ENCODE measurements at places on chromosomes 4 and X.

GRCh38 chr4:111943796-111944203 lies 201.5 kb upstream of the FAM241A start:
- DNase-seq: no peak

- DNase-seq: no peak
These were observed 15.3 kb downstream of the PARM1 start for GRCh38 chr4:74948236-74948635.

DNA sequence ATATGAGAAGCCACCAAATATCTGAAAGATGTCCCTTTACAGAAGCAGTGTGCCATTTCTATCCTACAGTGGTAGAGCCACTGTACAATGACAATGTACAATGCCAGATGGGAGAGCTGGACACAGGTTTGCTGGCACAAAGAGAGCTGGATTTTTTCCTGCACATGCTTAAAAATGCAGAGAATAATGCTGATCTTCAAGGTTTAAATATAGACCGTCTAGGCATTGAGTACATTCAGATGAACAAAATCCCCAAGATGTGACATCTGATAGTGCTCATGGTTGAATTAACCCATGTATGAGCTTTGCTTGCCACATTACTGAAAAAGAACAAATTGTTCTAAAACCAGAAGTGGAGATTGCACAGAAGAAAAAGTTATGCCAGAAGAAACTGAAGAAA lies 11.7 kb downstream of the ADGRL3 start:
- no peak for DNase-seq

DNA sequence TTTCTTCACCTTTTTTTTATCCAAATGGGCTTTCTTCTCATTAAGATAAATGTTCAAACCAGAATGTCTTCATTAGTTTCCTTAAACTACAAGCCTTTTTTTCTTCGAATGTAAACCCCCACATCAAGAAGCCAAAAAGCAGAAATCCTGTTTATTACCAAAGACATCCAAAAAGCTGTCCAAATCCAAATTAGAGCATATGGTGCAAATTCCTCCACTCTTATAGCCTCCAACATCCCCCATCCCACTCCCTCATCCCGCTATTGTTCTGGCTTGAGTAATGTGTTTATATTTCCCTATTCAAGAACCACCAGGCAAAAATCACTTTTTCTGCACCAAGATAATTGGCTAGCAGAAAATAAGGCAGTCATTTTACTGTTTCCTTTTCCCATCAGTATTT lies 315.1 kb upstream of the ADGRL3 start:
- no peak for DNase-seq

DNA sequence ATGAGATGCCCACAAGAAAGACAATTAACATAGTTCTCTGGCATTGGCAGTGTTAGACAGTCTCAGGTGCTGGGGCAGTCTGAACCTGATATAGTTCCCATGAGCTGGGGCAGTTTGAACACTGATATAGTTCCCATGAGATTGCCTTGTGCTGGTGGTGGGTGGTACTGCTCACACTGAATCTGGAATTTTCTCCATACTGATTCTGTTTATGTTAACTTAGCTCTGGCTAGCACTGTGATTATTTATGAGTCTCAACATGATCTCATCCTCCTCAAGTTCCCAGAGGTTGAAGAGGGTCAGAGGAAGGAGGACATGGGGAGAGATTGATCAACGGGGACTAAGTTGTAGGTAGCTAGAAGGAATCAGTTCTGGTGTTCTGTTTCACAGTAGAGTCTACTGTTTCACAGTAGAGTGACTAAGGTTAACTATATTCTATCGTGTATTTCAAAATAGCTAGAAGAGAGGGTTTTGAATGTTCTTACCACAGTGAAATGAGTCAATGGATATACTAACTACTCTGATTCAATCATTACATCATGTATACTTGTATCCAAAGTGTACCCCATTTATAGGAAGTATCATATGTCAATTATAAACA lies 379.9 kb downstream of the ADAM29 start:
- peak; percentile 21 for DNase-seq

DNA sequence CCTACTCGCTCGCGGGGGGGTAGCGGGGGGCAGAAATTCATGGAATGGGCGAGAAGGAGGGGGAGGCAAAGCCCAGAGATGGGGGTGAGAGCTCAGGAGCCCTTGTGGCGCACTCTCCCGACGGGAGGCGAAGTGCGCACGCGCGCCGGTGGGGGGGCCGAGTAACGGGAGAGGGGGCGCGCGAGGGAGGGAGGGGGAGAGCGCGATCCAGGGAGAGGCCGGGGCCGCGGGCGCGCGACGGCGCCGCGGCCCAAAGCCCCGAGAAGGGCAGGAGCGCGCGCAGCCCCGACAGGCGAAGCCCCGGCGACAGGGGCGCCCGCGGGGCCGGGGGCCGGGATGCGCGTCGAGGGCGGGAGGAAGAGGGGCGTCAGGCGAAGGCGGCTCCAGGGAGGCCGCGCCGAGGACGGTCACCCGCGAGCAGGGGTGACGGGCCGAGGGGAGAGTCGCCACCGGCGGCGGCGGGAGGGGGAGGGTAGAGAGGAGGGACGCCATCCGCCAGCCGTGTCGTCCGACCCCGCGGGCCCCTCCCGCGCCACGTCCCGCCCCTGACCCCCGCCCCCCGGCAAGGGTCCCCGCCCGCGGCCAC lies 421 bp downstream of the MECP2 start:
- no peak for DNase-seq

DNA sequence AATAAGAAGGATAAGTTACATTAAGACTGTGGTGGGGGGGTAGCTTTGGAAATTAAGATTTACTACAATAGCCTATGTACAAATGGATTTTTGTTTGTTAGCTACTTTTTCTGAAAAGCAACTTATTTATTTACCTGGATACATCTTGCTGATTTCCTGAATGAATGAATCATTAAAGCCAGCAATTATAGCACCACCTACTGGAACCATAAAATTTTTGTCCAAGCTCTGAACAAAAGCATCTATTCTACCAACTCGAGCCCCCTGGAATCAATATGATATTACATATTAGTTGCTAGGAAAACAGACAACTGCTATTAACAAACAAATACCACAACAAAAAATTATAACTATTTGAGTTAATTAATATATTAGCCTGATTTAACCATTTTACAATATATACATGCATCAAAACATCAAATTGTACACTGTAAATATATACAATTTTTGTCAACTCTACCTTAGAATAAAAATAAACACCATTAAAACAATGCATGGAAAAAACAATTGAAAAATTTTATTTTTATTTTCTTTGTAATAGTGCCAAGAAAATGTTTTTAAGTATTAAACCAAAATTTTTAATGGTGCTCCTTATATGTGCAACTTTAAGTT lies 15.3 kb downstream of the SEPSECS start:
- no peak for DNase-seq

DNA sequence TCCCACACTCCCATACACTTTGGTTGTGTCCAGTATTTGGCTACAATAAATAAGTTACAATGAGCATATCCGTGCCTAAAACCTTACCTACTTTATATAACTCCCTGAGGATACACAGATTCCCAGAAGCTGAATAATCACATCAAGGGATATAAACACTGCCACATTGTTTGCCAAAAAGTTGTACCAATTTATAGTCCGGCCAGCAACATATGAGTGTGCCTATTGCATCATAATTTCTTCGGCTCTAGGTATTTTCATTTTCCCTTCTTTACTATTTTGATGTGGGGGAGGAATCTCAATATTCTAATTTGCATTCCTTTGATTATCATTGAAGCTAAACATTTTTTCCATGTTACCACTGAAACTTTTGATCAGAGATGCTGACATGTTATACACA lies 146.4 kb downstream of the PCDH19 start:
- no peak for DNase-seq

DNA sequence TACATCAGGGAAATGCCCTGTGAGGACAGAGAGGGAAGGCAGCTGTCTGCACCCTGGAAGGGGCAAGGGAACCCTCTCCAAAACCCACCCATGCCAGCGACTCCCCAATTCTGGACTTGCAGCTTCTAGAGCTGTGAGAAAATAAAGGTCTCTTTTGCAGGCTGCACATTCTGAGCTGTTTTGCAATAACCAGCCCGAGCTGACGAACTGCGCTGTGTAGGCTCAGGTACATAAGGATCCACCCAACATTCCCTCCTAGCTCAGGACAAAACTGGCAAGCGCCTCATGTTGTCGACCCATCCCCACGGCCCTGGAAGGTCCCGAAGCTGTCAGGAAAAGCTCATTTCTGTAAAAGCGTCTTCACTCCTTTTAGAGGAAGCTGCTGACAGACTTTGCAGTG lies 271.8 kb downstream of the CRLF2 start:
- DNase-seq: no peak

DNA sequence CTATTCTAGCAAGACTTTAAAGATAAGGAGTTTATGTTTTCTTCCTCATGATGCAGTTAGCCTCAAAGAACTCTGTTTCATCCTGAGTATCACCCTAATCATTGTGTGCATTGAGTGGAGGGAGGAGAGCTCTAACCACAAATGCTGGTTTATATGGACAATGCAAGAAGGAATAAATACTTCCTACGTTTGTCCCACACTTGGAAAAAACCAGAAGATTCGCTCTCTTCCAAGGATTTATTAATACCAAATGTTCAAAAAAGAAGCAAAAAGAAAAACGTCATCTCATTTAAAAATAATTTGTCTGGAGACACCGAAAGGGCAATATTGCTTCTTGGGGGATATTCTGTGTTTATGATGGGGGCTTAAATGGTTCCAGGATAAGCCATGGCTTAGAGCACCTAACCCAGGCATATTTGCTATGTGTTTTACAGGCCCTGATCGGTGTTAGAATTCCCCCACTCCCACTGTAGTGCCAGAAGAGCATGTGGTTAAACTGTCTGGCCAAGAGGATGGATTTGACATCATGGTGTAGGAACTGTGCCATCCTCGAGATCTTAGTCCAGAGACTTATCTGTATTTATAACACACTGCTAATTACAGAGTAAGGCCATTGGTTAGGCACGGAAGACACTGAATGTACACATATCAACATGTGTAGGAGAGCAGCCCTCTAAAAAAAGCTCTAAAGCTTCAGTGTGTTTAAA lies 227.2 kb downstream of the ANK2 start:
- no peak for DNase-seq

DNA sequence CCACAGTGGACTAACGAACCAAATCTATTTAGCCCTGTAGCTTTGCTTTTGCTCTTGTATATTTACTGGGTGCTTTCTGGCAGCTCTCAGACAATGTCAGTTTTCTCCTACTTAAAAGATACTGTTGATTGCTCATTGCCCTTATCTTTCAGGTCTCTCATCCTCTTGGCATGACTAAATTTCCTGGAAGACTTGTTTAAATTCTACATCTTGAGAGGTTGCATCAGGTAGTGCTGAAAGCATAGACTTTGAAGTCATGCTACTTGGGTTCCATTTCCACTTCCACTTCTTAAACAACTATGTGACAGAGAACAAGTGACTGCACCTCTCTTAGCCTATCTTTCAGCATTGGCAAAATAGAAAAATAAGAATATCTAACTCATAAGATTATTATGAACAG lies 8.4 kb downstream of the TDO2 start:
- DNase-seq: no peak

DNA sequence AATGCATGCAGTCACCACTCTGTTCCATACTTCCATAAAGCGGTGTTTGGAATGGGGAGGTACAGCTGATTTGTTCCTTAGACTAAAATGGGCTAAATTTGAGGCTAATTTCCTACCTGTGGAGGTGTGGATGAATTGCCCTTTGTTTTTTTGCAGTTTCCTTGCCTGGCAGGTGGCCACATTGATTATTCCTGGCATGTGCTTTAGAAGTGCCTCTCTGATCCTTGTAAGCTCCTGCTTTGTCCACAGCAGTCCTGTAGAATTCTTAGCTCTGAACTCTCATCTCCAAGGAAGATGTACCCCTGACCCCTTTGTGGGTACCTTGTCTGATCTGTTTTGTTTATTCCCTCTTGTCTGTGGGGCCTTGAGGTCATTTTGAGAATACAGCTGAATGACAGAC lies 136.8 kb downstream of the ADGRL3 start:
- no peak for DNase-seq

GRCh38 chr4:60759518-60760245 lies 440.4 kb upstream of the ADGRL3 start:
- DNase-seq: no peak

DNA sequence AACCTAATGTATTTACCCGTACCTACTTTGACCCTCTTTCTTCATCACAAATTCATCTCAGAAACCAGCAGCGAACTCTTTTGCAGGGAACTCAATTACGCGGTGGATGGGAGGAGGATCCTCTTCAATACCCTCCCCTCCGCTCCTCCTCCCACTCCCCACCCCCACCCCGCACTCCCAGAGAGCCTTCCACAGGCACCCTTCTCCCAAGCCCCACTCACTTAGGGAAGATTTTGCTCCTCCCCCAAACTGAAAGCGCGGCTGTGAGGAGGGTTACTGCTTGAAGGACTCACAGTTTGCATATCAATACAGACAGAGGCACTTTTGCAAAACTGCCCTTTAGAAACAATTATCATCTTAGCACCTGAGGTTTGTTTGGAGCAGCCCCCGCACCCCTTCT lies 960 bp upstream of the IL1RAPL1 start:
- peak; percentile 13 for DNase-seq

- peak; percentile 59 for DNase-seq
These were observed 45.1 kb upstream of the SLC4A4 start for GRCh38 chr4:71293705-71294104.

DNA sequence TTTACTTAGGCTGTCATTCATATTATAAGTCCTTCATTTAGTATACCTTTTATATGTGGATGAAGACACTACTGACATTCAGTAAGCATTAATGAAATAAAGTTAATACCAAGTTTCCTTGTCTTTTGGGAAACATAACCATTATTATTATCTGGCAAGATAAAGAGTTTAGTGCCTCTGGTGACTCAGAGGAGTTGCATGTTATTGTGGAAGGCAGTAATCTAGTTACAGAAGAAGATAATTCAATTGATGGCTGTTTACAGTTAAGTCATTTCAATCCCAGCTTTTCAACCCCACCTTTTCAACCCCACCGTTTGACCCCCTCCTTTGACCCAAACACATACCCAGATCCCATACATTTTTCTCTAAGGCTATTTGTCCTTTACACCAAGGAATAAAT lies 143.8 kb downstream of the FANCB start:
- no peak for DNase-seq

GRCh38 chr4:54050214-54050904 lies 14.0 kb downstream of the CHIC2 start:
- DNase-seq: peak; percentile 32

- DNase-seq: no peak
These were observed 601.2 kb upstream of the GNPDA2 start for GRCh38 chr4:45327544-45327943.

GRCh38 chrX:5829469-5829868 lies 399.2 kb downstream of the NLGN4X start:
- DNase-seq: no peak

GRCh38 chr4:78369679-78370078 lies 181.9 kb upstream of the ANXA3 start:
- no peak for DNase-seq

GRCh38 chrX:137695417-137695816 lies 129.5 kb downstream of the ZIC3 start:
- DNase-seq: no peak

- DNase-seq: no peak
These were observed at the start of gene EXOC1L for GRCh38 chr4:55819634-55820033. Gene EXOC1L, plus strand, starts transcription at chr4:55819790. Its CDS starts 237 bp downstream, at chr4:55820027.

DNA sequence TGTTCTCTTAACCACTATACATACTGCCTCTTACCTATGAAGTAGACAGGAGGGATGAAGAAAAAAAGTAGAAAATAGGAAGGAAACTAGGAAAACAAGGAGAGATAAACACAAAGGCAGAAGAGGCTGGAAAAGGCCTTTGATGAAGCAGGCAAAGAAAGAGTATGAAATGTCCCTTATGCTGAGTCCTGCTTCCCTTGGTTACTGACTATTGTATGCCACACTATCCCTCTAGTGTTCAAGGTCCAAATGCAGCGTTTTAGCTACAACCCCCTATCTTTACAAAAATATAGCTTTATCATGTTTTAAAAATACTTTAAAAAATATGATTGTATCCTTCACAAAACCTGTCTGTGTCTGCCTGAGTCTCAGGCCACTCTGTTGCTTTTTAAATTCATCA lies 233.1 kb downstream of the CAMK2D start:
- DNase-seq: no peak

All from AG04450 (cell line).